ENCODE measurements at places on chromosomes 13 and 19.

- no peak for DNase-seq
These were observed 47.7 kb upstream of the ATP12A start for GRCh38 chr13:24632382-24633121.

DNA sequence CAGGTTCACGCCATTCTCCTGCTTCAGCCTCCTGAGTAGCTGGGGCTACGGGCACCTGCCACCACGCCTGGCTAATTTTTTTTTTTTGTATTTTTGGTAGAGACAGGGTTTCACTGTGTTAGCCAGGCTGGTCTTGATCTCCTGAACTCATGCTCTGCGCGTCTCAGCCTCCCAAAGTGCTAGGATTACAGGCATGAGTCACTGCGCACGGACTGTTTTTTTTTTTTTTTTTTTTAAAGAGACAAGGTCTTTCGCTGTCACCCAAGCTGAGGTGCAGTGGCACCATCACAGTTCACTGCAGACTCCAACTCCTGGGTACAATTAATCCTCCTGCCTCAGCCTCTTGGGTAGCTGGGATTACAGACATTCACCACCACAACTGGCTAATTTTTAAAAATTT is 8.2 kb upstream of the ADAMTS10 start:
- DNase-seq: no peak

- DNase-seq: no peak
These were observed 2.0 kb downstream of the FARP1 start for GRCh38 chr13:98144801-98145350.

GRCh38 chr19:51372021-51372648 is 319 bp downstream of the NKG7 start:
- no peak for DNase-seq

DNA sequence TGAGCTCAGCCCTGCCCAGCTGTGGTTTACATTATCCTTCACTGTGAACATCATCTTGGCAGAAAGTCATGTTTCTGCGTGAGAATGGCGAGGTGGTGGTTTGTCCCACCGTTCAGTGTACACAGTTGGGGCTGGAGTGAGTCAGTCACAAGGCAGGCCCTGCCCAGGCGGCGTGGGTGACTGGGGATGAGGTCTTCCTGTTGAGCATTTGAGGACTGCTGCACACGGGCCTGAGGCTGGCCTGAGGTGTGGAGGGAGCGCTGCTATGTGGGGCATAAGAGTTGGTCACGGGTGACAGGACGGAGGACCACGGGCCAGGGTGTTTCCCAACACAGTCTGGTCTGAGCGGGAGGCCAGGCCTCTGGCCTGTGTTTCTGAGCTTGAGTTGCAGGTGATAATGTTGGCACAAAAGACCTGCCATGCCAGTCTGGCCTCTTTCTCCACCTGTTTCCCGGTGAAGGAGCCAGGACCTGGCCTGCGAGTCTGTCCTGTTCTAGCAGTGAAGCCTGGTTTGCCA is 13.4 kb upstream of the C19orf33 start:
- DNase-seq: no peak

DNA sequence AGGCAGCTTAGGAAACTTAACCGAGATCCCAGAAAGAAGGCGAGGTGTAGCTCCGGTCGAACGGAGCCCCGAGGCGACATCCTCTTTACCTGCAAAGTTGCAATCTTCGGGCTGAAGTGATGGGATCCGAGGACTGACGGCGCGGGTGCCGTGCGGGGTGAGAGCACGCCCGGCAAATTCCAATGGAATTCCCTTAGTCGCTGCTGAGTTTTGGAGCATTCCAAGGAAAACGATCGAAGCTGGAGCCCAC is 141 bp downstream of the TRPC4 start:
- no peak for DNase-seq

- DNase-seq: no peak
These were observed 547.9 kb downstream of the FGF9 start for GRCh38 chr13:22218797-22219196.

DNA sequence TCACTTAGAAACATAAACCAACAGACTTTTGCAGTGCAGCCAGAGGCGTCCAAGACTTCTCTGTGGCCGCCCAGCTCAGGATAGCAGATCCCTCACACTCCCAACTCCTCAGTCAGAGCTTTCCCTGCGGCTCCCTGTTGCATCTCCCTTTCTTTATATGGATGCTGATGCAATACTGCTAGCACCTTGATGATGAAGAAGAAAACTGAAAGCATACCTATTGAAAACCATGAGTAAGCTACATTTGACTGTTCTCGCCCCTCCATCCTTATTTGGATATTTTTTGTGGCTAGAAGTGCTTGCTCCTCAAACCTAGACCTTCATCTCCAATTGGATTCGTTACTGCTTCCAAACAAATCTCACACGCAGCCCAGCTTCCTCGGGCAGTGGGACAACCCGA is 57.3 kb upstream of the UBL3 start:
- DNase-seq: no peak

DNA sequence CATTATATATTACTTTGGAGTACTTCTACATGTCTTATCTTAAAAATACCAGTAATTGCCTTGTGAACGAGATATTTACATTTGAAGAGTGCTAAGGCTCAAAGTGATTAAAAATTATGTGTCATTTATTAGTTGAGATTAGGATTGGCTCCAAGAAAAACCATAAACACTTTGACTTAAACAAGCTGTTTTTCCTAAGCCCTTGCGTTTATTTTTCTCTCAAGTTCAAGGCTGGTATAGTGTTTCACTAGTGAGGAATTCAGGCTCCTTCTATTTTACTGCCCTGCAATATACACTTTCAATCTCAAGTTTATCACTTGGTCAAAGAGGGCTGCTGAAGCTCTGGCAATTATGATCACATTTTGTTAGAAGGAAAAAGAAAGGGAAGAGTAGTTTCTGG is 49.9 kb downstream of the UFM1 start:
- DNase-seq: no peak

DNA sequence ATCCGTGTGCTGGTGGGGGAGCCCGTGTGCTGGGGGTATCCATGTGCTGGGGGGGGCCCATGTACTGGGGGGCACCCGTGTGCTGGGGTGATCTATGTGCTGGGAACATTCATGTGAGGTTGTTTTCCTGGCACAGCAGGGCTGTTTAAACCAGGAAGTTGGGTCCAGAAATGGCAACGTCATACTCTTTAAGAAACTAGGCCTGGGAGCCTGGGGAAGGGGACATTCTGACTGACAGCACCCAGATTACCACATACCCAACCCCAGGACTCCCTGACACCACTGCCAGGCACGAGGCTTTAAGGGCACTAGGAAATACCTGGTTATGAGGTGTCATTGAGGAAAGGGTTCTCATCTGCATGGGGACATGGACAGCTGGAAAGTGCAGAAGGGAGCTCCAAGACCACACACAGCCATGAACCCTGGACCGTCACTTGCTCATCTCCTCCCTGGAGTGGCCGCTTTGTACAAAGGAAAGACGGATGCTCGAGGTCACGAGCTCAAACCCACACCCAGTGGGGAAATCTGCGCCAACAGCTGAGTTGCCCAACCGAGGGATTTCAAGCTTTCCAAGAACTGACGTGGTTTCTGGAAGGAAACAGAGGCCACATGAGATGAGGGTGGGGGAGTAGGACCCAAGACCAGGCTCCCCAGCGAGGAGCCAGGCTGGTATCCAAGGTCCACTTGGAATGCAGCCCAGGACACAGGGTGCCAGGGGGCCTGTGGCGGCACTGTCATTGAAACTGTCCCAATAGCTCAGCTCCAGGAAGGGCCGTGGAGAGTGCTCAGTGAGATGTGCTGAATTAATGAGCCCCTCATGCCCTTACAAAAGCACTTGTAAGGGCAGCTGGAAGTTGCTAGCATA is 40.9 kb downstream of the RAB20 start:
- DNase-seq: no peak

- DNase-seq: no peak
These were observed 180.5 kb downstream of the COL4A1 start for GRCh38 chr13:110126391-110126961.

- no peak for DNase-seq
These were observed 313.8 kb upstream of the NBEA start for GRCh38 chr13:34628209-34628682.

DNA sequence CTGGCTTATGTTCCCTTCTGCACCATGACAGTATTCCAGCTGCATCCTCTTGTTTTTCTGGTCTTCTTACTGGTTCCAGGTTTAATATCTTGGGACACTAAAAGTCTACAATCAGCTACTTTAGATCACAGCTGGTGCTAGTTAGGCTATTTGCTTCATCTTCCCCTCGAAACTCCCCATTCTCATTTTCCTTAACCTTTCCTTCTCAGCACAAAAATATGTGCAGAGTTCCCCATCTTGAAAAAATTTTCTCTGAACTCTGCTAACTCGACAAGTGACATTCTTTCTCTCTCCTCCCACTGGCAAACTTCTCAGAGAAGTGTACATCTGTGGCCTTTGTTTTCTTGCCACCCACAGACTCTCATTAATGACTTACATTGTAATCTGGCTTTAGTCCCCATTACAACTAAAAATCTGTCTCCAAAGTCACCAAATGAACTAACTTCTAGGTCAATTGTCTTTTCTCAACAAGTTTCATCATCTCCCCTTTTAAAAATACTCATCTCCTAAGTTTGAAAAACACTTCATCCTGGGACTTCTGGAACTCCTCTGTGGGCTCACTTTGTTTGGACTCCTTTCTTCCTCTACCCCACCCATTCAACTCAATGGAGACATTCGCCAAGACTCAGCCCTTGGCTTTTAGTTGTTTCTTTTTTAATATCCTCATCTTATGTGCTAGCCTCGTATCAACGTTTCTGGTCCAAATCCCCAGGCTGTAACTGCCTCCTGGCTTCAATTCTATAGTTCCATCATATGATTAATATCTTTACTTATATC is 7.1 kb upstream of the KL start:
- no peak for DNase-seq

DNA sequence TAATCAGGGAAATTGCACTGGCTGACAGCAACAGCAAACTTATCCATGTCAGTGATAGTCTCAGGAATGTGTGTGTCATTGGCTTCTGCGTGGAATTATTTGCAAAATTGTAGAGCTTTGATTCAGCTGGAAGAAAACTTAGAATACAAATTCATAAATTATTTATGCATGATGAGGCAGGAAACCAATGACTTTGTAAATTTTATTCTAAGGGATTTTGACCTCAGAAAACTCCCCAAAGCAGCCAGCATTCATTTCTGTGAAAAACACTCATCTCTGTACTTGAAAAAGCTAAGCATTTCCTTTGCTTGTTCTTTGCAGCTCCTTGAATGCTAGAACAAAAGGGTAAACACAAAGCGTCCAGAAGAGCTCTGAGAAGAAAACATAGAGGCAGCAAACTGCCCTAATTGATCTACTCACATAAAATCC is 162.4 kb downstream of the DCT start:
- DNase-seq: no peak

DNA sequence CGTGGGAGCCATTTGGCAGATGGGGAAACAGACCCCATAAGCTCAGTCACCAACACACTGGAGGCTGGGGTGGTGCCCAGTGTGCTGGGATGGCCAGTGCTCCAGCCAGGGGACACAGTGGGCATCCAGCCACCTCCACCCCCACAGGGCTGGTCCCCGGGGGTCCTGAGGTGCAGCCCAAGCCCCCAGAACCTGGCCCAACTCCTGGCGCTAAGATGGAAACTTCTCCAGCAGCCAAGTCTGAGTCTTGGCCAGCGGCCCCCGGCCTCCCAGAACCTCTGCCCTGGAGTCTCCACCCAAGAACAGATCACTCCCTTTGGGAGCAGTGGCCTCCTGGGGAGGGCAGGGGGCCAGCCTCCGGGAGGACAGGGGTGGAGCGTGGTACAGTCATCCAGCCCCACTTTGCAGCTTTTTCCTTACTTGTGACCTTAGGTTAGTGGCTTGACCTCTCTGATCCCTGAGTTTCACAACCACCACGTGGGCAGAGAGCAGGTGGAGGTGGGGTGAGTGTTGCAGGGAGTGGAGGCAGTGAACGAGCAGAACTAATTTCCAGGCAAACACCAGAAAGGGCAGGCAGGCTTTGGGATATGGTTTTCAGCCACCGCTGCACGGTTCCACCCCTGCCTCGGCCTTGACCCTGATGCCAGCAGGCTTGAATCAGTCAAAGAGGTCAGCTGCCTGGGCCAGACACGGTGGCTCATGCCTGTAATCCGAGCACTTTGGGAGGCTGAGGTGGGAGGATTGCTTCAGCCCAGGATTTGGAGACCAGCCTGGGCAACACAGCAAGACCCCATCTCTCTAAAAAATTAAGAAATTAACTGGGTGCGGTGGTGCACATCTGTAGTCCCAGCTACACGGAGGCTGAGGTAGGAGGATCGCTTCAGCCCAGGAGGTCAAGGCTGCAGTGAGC is 4.3 kb upstream of the NRTN start:
- DNase-seq: no peak

GRCh38 chr13:114058051-114058867 is 74.2 kb downstream of the RASA3 start:
- DNase-seq: no peak

- no peak for DNase-seq
These were observed 1439.4 kb downstream of the UQCRFS1 start for GRCh38 chr19:27773318-27774094.

DNA sequence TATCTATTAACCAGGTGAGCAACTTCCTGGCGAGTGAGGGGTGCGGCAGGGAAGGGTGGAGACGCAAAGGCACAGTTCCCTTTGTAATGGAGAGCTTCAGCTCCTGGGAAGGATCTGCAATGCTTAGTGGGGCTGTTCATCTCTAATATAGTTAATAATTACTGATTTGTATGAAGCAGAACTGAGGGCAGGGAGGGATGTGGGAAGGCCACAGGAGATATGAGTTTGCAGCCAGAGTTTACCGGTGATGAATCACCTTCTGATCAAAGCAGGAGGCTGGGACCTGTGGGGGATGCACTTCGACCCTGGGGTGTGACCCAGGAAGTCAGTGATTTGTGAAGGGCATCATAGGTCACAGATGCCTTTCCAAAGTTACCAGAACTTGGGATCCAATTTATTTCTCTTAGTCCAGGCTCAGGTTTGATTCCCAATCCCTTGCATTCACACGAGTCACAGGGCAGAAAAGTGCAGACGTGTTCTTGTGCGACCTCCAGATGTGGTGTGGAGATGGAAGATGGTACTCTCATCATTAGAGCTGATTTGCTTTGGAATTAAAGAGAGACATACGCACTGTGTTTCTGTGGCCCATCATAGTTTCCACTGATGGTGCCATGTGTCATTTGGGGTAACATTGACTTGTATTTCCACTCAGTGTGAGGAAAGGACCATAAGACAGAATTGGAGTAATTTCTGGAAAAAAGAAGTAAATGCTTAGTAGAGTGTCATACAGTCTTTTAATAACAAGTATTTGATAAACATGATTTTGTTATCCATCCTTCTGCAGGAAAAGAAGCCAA is 55.0 kb downstream of the LRCH1 start:
- no peak for DNase-seq

DNA sequence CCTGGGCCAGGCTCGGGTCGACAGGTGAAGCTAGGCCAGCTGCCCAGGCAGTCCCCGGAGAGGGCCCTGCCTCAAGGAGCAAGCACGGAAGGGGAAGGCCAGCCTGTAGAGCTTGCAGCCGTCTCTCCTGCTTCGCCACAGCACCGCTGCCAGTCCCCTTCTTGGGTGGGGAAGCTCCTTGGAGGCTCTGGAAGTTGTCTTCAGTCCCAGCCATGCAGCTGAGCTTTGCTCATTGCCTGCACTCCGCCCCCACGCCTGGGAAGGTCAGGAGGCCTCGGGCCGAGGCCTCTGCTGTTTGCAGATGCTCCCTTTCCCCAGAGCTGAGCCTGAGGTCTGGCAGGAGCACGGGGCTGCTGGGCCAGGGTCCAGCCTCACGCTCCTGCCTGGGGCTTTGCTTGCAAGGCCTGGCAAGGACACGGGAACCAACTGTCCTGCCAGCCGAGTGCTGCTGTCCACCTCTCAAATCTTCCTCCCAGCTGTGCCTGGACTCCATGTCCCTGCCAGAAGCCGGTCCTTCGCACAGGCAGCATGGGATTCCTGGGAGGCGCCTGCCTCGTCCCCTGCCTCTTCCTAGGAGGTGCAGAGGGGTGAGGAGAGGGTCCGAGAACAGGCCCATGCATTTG is 13.3 kb downstream of the PLEKHF1 start:
- no peak for DNase-seq

GRCh38 chr13:37947419-37948140 is 78.0 kb upstream of the TRPC4 start:
- no peak for DNase-seq

Measured in stimulated activated CD8-positive, alpha-beta memory T cell treated with anti-CD3 and anti-CD28 coated beads, Interleukin-7, amount 100 ng/mL, for 1 hour (primary cell).